Placental pericyte (primary cell): ENCODE measurements at places on chromosomes 5 and 9. TPM values are rescaled to one million over a fixed set of nuclear protein-coding genes. Genes with fewer than 3 reads are reported as not detected.

Gene NFIL3
- total RNA-seq, result 12.7 and 35.2 TPM in 2 replicates

Gene C5orf52
- not detected in 2 replicates for total RNA-seq

Gene TYRP1
- total RNA-seq, result 1.4 and 13.8 TPM in 2 replicates

Gene FBXL7
- total RNA-seq, result 3.1 and 9.2 TPM in 2 replicates

Gene STPG3
- total RNA-seq, result not detected in 2 replicates

Gene CNTFR
- not detected in 2 replicates for total RNA-seq

Gene FAM221B
- total RNA-seq, result not detected in 2 replicates

Gene SHOC1
- total RNA-seq, result under 0.01 and 0.14 TPM in 2 replicates

Gene PSMB7
- 190 and 204 TPM in 2 replicates for total RNA-seq

Gene TRIM7
- 1.1 and 3.4 TPM in 2 replicates for total RNA-seq

Gene MED7
- total RNA-seq, result 8.3 and 9.9 TPM in 2 replicates

Gene KLF9
- 39.2 and 51.2 TPM in 2 replicates for total RNA-seq

Gene LCN2
- not detected in 2 replicates for total RNA-seq

Gene OR13C3
- not detected in 2 replicates for total RNA-seq

Gene BTNL3
- total RNA-seq, result not detected in 2 replicates

Gene COL5A1
- total RNA-seq, result 457 and 467 TPM in 2 replicates

Gene CDHR2
- total RNA-seq, result not detected in 2 replicates

Gene CCDC180
- 0.14 and 0.88 TPM in 2 replicates for total RNA-seq

Gene LIX1
- not detected in 2 replicates for total RNA-seq

Gene LCN12
- 0.88 TPM in 1 of 2 replicates, not detected in the other for total RNA-seq

Gene PCDHA11
- total RNA-seq, result 0.57 TPM in 1 of 2 replicates, not detected in the other

Gene PSD2
- under 0.01 TPM in 1 of 2 replicates, not detected in the other for total RNA-seq

Gene CDH6
- 5.7 TPM in 1 of 2 replicates, not detected in the other for total RNA-seq

Gene LCP2
- total RNA-seq, result under 0.01 TPM in 1 of 2 replicates, not detected in the other

Gene SV2C
- total RNA-seq, result not detected in 2 replicates

Gene SLC6A7
- under 0.01 TPM in 1 of 2 replicates, not detected in the other for total RNA-seq

Gene FAXDC2
- 7.9 and 12.7 TPM in 2 replicates for total RNA-seq
